Islet precursor cell (in vitro differentiated cells): ENCODE measurements at places on chromosomes 11 and 22.

DNA sequence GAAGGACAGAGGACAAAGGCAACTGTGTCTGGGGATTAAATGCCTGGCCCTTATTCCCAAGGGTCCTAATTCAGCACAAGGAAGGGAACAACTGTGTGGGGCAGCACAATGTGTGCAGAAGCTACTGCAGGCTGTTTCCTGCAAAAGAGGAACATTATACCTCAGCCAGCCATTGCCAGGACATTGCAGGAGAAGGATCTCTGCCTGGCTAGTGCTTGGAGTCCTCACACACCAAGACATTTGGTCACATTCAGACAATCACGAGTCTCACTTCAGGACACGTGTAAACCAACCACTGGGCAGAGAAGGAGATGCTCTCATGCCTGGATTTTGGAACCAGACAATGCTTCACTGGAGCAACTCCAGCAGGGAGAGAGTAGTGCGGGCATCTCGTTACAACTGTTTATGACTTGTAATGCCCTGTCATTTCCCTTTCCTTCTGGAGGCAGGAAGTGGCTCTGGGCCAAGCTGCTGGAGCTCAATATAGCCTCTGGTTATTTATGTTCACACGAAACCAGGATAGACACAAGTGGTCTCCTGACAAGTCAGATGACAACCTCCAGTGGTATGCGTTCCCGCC, 23.9 kb upstream of the ZC3H12C start:
- DNase-seq = peak; percentile 60

DNA sequence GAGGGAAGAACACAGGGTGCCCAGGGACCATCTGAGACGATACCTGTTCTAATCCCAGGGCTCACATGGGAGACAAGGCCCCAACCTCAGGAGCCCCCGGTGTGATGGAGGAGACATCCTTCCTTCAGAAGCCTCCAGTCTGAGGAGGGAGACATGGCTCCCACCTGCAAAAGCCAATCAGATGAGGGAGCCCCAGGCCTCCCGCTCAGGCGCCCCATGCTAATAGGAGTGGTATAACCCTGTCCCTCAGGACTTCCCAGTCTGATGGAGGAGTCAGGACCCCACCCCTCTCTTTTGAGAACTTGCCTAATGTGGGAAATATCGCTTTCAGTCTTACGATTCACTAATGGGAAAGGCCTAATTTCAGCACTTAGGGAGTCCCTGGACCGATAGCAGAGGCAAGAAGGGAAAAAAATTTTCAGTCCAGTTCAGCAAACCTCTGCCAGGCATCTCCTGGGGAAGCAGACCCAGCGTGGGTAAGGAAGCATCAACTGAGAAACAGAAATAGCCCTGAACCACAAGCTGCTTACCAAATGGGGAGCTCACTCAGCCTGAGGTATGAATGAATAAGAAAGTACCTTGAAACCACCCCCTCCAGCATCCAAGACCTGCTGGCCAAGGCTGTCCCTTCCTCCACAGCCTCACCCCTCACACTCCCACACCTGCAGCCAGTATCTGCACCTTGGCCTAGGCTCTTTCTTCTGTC, 5.9 kb downstream of the ARRB1 start:
- DNase-seq = no peak

GRCh38 chr11:130729678-130730300, 186.5 kb downstream of the SNX19 start:
- DNase-seq = no peak

DNA sequence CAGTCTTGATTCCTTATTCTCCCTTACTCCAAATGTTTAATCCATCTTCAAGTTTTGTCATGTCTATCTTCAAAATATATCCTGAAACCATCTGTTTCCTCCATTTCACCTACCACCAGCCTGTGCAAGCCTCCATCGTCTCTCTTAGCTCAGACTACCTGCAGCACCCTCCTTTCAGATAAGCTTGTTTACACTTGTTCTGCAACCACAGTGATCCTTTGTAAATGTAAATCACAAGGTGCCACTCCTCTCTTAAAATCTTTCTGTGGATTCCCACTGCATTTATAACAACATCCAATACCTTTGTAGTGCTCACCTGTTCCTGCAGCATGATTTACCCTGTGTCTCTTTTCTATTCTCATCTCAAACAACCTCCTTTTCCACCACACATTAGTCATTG, 31.8 kb upstream of the GPR83 start:
- no peak for DNase-seq

- DNase-seq = peak; percentile 75
These were observed 526 bp downstream of the TPST2 start for GRCh38 chr22:26589367-26589844.

DNA sequence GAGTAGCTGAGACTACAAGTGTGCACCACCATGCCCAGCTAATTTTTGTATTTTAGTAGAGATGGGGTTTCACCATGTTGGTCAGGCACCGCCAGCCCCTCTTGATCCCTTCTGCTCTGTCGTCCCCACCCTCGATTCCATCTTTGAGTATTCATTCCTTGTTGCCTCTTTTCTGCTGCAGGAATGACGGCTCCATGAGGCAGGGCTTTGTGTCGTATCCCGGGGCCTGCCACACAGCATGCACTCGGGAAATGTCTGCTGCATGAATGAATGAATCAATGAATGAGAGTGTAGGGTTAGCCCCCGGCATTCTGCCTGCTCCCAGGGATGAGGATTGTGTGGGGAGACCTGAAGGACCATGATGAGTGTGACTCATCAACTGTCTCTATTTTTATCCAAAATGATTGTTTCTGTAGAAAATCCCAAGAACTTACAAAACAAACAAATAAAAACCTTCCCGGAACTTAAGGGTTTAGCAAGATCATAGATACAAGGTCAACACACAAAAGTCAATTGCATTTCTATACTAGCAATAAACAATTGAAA, 54.6 kb upstream of the SLC22A12 start:
- no peak for DNase-seq

- no peak for DNase-seq
These were observed 66.4 kb downstream of the TRAF6 start for GRCh38 chr11:36443661-36444060.

- no peak for DNase-seq
These were observed 5.5 kb downstream of the H19 start for GRCh38 chr11:1992111-1992510.

DNA sequence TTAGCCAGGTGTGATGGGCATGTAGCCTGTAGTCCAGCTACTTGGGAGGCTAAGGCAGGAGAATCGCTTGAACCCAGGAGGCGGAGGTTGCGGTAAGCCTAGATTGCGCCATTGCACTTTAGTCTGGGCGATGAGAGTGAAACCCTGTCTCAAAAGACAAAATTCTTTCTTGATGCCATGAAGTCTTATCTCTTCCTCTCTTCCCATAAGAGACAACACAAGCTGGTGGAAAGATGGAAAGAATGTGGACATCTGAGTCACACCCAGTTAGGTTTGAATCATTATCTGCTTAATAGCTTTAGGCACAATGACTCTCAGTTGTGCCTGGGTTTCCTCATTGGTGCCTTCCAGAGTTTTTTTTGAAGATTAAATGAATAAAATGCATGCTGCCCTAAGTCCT, 35.3 kb downstream of the KREMEN1 start:
- peak; percentile 62 for DNase-seq

GRCh38 chr11:121188776-121189175, 87.7 kb downstream of the TECTA start:
- no peak for DNase-seq

GRCh38 chr11:78533399-78533798, 41.3 kb downstream of the NARS2 start:
- no peak for DNase-seq

DNA sequence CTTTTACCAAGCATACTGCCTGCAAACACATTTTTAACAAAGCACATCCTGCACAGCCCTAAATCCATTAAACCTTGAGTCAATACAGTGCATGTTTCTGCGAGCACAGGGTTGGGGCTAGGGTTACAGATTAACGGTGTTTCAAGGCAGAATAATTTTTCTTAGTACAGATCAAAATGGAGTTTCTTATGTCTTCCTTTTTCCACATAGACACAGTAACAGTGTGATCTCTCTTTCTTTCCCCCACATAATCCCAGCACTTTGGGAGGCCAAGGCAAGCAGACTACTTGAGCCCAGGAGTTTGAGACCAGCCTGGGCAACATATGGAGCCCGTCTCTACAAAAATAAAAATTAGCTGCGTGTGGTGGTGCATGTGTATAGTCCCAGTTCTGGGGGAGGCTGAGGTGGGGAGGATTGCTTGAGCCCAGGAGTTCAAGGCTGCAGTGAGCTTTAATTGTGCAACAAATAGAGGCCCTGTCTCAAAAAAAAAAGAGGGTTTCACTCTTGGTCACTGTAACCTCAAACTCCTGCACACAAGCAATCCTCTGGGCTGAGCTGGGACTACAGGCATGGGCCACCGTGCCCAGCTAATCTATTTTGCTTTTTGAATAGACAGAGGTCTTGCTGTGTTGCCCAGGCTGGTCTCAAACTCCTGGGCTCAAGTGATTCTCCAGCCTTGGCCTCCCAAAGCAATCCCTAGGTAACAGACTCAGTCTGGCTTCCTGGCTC, 19.7 kb upstream of the SLC3A2 start:
- no peak for DNase-seq

GRCh38 chr11:86211619-86212018, 32.9 kb upstream of the EED start:
- no peak for DNase-seq

DNA sequence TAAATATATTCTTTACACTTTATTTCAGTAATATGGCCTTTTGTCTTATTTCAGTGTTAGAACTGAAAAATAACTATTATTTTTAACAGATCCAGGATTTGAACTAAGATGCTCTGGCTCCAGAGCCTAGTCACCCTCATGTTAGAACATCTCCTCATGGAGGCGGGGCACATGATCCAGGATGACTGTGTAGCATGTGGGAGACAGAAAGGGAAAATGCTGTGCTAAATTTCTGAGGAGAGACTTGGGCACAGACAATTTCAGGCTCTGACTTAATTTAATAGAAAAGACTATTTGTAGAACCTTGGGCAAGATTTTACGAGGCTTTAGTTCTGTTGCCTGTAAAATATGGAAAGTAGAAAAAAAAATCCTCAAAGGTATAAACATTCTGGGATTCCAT, 24.1 kb downstream of the CTSC start:
- no peak for DNase-seq

GRCh38 chr11:64180891-64181290, 5.1 kb upstream of the STIP1 start:
- DNase-seq = no peak

DNA sequence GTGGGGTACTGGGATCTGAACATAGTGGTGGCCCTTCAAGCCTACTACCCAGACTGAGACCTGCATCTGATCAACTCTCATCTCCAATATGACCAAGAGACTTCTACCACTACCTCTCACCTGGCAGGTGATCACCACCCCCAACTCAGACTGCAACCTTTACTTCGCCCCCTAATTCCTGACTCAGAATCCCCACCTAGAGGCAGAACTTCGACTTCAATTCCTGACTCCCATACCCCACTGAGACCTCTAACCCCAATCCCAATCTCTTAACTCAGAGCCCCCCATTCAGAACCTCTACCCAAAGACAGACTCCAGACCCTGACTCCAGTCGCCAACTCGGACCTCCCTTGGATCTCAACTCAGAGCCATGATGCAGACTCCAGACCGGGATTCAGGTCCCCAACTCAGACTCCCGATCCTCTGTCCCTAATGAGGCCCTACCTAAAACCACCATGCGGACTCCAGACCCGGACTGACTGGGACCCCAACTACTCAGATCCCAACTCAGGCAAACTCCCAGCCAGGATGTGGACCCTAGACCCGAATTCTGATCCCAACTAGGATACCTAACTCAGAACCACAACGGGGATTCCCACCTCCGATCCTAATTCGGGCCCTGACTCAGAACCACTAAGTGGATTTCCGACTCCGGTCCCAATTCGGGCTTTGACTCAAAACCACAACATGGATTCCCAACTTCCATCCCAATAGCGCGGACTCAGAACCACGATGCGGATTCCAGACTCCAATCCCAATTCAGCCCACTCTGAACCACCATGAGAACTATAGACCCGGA, 1.2 kb downstream of the KCNQ1OT1 start:
- DNase-seq = peak; percentile 36

- no peak for DNase-seq
These were observed 18.3 kb upstream of the MICAL3 start for GRCh38 chr22:18042685-18043084.

DNA sequence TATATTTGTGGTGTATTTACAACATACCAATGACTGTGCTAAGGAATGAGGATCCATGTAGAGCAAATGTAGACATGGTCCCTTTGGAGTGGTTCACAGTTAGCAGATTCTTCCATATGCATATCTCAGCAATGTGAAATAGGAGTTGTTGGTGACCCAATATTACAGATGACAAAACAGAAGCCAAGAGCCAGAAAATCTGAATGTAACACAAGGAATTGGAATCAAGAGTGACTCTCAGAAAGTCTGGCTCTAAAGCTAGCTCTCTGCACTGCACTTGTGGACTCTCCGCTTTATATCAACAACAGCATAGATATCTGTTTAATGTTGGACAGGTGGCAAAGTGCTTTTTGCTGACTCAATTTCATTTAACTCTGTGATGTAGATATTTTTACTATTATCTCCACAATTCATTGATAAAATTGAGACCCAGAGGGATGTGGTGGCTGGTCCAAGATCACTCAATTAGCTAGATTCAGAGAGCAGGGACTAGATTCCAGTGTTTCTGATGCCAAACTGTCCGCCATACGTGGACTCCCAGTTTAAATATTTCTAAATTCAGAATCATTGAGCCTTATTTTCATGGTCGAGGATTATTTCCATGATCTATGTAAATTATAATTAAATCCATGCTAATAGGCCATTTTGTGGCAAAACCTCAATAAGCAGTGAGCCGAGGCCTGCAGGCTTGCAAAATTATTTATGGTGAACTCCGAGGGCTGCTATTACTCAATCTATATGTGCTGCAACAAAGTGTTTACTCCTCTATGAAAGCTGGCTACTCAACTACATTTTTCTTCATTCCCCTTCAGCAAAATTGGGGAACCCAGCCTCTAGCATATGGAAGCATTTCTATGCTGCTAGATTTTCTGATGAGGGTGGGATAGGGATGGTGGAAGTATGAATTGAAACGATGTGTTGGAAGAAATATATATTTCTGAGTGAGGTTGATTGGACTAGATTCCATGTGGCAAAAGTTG, 21.1 kb upstream of the TENM4 start:
- DNase-seq = no peak

DNA sequence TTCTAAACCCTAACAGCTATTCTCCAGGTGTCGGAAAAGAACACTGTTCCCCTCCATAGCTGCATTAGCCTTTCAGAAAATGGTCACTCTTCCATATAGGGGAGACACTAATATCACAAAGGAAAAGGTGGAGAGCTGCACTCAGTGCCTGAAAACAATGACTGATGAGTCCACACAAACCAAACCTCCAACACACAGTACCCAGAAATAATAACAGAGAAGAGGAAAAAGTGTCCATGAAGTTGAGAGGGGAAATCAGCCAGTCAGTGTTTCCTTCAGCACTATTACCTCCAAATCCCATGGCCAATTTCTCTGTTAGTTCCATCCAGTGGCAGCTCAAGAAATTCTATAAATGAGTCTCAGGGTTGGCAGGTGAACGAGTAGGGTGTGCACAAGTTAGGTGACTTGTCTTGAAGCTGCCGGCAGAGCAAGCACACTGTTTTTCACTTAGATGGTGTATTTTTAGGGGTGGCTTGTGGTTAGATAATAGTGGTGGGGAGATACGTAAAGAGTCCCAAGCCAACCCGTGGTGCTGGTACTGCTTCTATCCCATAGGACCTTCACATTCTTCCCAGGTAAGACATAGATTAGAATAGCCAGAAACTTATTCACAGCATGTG, 84.5 kb upstream of the CHRM4 start:
- no peak for DNase-seq
